HFFc6 (cell line): ENCODE measurements at places on chromosomes 12 and 14.

DNA sequence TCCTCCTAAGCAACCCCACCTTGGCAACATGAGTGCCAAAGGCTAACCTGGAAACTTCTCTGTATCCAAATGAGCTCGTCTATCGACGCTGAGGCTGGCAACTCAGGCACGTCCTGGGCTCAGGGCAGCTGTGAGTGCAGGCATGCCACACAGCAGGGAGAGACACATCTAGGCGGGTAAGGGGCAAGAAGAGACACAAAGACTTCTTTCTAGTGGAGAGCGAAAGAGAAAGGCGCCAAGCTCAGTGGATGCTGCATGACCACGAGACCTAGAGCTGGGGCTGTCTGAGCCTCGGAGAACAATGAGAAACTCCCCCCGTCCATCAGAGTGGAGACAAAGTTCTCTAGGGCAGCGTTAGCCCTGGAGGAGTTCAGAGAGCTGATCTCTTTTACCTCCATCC lies 170.4 kb downstream of the CALM1 start:
- no peaks in the 10 kb centered on the region for H3K4me1 ChIP-seq
- H3K36me3 ChIP-seq: peaks cover 4% of the 10 kb centered on the region; the same call in 1 of the 2 replicates
- no peak for DNase-seq
- H3K4me3 ChIP-seq: no peak overlapping the region
- no peaks in the 10 kb centered on the region; the same call in none of the 2 replicates for H3K27me3 ChIP-seq
- no peak overlapping the region for H3K27ac ChIP-seq

DNA sequence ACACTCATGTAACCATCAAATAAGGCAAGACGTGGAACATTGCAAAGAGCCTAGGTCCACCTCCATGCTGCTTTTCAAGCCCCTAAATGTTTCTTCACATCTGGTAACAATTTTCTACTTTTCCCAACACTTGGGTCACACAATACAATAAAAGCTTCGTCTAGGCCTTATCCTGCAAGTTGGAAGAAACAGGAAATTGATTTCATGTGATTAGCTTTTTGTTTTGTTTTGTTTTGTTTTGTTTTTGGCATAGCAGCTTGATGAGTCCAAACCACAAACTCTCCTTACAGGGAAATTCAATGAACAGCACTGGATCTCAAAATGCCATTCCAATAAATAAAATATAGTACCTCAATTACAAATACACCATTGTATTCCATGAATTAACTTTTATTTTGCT lies 19.3 kb downstream of the TAS2R50 start:
- H3K36me3 ChIP-seq: peaks cover 6% of the 10 kb centered on the region; the same call in 1 of the 2 replicates
- no peaks in the 10 kb centered on the region for H3K27me3 ChIP-seq
- H3K4me1 ChIP-seq: peaks cover 44% of the 10 kb centered on the region
- DNase-seq: peak; percentile 68
- peak overlapping the region; percentile 74 for H3K27ac ChIP-seq
- H3K4me3 ChIP-seq: peak overlapping the region; percentile 38; the same call in 1 of the 2 replicates

- H3K36me3 ChIP-seq: no peaks in the 10 kb centered on the region
- H3K4me1 ChIP-seq: no peaks in the 10 kb centered on the region
- no peak overlapping the region for H3K27ac ChIP-seq
- no peak overlapping the region for H3K4me3 ChIP-seq
- no peak for DNase-seq
- H3K27me3 ChIP-seq: no peaks in the 10 kb centered on the region
Measured at GRCh38 chr14:43898687-43899086, 608.4 kb downstream of the FSCB start.

DNA sequence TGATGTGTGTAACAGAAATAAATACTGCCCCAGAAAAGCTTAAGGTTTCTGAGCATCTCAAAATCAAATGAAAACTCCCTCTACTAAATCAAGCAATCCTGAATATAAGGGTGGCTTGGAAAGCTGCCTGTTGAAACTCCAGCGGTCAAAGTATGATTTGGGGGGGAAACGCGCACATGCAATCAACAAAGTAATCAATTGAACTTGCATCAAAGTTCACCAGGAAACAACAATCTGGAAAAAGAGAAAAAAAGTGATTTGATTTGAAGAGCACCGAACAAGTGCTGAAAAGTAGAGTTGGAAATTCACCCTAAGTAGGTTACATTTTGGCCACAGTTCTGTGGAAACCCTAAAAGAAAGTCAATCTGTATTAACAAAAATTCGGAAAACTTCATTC lies 700 bp downstream of the CNIH1 start:
- H3K27me3 ChIP-seq: peaks cover 2% of the 10 kb centered on the region; the same call in 1 of the 2 replicates
- peak overlapping the region; percentile 93 for H3K27ac ChIP-seq
- H3K4me1 ChIP-seq: peaks cover 68% of the 10 kb centered on the region
- H3K4me3 ChIP-seq: peak overlapping the region; percentile 99

DNA sequence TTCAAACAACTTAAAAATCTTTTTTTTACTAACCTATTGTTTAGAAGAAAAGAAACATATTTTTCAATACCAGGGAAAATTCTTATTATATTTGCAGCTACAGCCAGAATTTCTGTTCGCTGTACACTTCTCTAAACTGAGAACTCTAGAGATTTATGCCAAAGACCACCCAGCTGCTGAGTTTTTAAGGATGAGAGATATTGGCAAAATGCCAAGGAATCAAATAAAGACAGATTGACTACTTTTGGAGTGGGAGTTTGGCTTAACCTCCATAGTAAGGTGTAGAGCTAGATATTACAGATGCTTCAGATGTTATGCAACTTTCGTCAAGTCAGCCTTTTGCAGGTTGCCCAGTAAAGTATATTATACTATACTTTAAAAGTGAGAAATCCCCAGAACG lies 71.8 kb downstream of the TTLL5 start:
- no peak overlapping the region for H3K4me3 ChIP-seq
- no peaks in the 10 kb centered on the region for H3K4me1 ChIP-seq
- H3K27ac ChIP-seq: no peak overlapping the region
- peaks cover 5% of the 10 kb centered on the region for H3K36me3 ChIP-seq
- no peaks in the 10 kb centered on the region; the same call in 1 of the 2 replicates for H3K27me3 ChIP-seq
- no peak for DNase-seq

- no peaks in the 10 kb centered on the region; the same call in 1 of the 2 replicates for H3K27me3 ChIP-seq
- no peak for DNase-seq
- H3K27ac ChIP-seq: no peak overlapping the region
- H3K36me3 ChIP-seq: peaks cover 20% of the 10 kb centered on the region
- peaks cover 12% of the 10 kb centered on the region for H3K4me1 ChIP-seq
- no peak overlapping the region for H3K4me3 ChIP-seq
Measured at GRCh38 chr14:102074415-102074964, 12.4 kb downstream of the HSP90AA1 start.

- H3K27me3 ChIP-seq: peaks cover 2% of the 10 kb centered on the region
- H3K27ac ChIP-seq: no peak overlapping the region
- no peak overlapping the region for H3K4me3 ChIP-seq
- peaks cover 30% of the 10 kb centered on the region for H3K36me3 ChIP-seq
- DNase-seq: no peak
Measured at GRCh38 chr14:102729825-102730224, 47.4 kb upstream of the TRAF3 start.

GRCh38 chr12:56520506-56520905 lies 1.1 kb upstream of the RBMS2 start:
- DNase-seq: no peak
- H3K4me1 ChIP-seq: peaks cover 58% of the 10 kb centered on the region
- H3K27me3 ChIP-seq: no peaks in the 10 kb centered on the region
- H3K27ac ChIP-seq: peak overlapping the region; percentile 72

- no peaks in the 10 kb centered on the region; the same call in 1 of the 2 replicates for H3K4me1 ChIP-seq
- no peaks in the 10 kb centered on the region for H3K27me3 ChIP-seq
- H3K27ac ChIP-seq: no peak overlapping the region
- H3K4me3 ChIP-seq: no peak overlapping the region
- DNase-seq: no peak
Measured at GRCh38 chr14:39350866-39351265, 81.4 kb downstream of the FBXO33 start.

DNA sequence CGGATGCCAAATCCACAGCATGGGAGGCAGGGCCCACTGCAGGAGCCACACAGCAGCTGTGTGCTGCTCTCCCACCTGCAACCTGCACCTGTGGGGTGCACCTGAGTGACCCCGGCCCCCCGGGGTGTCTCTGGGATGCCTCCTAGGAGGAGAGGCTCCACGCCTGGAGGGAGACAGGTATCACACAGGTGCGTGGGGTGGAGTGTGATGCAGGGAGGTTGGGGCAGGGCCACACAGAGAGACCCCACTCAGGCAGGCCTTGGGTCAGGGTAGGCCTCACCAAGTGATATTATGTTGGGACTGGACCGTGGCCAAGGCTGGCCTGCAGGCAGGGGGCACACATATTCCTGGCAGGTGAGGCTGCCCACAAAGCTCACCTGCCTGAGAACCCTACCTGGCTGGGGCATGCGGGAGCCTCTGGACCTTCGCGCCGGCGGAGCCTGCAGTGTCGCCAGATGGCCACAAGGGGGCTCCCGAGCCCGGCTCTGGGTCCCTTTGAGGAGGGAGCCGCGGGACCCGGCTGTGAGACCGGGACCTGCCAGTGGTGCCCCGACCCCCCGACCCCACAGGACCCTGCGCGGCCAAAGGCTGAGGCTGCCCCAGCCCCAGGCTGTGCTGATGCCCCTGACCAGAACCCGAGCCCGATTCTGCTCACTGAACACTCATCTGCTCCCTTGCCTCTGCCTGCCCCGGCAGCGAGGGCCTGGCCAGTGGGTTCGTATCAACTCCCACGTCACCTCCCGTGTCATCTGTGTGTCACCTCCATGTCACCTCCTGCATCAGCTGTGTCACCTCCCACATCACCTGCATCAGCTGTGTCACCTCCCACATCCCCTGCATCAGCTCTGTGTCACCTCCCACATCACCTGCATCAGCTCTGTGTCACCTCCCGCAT lies 11.4 kb downstream of the TMEM121 start:
- H3K36me3 ChIP-seq: no peaks in the 10 kb centered on the region
- peaks cover 23% of the 10 kb centered on the region for H3K27me3 ChIP-seq
- H3K4me1 ChIP-seq: no peaks in the 10 kb centered on the region
- no peak overlapping the region for H3K27ac ChIP-seq
- H3K4me3 ChIP-seq: no peak overlapping the region

GRCh38 chr14:59254911-59255545 lies 66.6 kb downstream of the DAAM1 start:
- H3K4me3 ChIP-seq: no peak overlapping the region
- peak overlapping the region; percentile 82 for H3K27ac ChIP-seq
- no peaks in the 10 kb centered on the region for H3K36me3 ChIP-seq
- DNase-seq: no peak
- H3K4me1 ChIP-seq: peaks cover 42% of the 10 kb centered on the region

- H3K4me3 ChIP-seq: no peak overlapping the region
- no peak for DNase-seq
- H3K4me1 ChIP-seq: no peaks in the 10 kb centered on the region
- H3K27me3 ChIP-seq: no peaks in the 10 kb centered on the region
Measured at GRCh38 chr14:22052795-22053194, 379.2 kb upstream of the OR4E1 start.

- H3K27me3 ChIP-seq: no peaks in the 10 kb centered on the region
- DNase-seq: peak; percentile 67
- H3K27ac ChIP-seq: no peak overlapping the region; the same call in 1 of the 2 replicates
- H3K36me3 ChIP-seq: no peaks in the 10 kb centered on the region
- peaks cover 87% of the 10 kb centered on the region for H3K4me1 ChIP-seq
Measured at GRCh38 chr14:61475316-61475715, 153.9 kb downstream of the PRKCH start.

GRCh38 chr12:49730568-49731101 lies 10.7 kb upstream of the TMBIM6 start:
- H3K27me3 ChIP-seq: peaks cover 11% of the 10 kb centered on the region
- H3K36me3 ChIP-seq: no peaks in the 10 kb centered on the region
- H3K4me1 ChIP-seq: no peaks in the 10 kb centered on the region; the same call in 1 of the 2 replicates
- H3K4me3 ChIP-seq: no peak overlapping the region
- H3K27ac ChIP-seq: no peak overlapping the region

DNA sequence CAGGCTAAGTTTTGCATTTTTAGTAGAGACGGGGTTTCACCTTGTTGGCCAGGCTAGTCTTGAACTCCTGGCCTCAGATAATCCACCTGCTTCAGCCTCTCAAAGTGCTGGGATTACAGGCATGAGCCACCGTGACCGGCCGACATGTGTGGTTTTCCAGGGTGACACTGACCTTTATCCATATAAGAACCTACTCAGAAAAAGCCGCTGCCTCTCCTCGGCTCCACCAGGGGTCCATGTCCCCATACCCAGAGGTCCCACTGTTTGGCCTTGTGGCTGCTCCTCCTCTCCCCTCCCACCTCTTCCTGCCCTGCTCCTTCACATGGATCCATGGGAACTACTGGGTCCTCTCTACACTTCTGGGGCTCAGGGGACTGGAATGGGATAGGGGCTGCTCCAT lies 64.6 kb downstream of the PTPN21 start:
- no peaks in the 10 kb centered on the region for H3K27me3 ChIP-seq
- no peak for DNase-seq
- no peaks in the 10 kb centered on the region for H3K4me1 ChIP-seq
- peaks cover 13% of the 10 kb centered on the region; the same call in 1 of the 2 replicates for H3K36me3 ChIP-seq

DNA sequence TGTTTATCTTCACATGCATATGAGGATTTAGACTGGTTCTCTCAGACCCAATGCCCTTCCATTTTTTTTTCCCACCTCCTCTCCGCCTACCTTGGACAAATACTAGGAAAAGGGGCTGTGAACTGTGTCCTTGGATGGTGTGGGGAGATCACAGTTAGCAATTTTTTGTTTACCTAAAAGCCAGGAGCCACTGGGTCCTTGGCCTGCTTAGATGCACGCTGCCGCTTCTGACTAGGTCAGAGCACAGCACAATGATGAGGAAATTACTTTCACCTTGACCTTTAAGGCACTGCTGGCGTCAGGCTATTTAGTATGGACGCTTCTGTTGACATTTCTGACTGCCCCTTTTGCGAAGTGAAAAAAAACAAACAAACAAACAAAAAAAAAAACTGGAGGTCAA lies 1.9 kb downstream of the CCDC38 start:
- no peak overlapping the region for H3K27ac ChIP-seq
- H3K4me1 ChIP-seq: peaks cover 5% of the 10 kb centered on the region; the same call in 1 of the 2 replicates
- no peaks in the 10 kb centered on the region for H3K36me3 ChIP-seq
- no peak overlapping the region for H3K4me3 ChIP-seq

DNA sequence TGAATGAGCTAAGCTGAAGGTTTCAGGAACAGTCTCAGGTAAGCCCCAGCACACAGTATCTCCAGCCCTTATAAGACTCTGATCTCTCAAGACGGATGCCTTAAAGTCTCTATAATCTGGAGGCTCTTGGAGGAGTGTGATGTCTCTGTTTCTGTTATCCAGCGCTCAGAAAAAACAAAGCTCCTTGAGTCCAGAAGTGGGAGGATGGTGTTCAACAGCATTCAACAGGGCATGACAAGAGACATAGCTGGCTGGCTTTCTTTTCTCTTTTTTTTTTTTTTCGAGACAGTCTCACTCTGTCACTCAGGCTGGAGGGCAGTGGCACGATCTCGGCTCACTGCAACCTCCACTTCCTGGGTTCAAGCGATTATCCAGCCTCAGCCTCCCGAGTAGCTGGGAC lies 31.6 kb upstream of the TESC start:
- peaks cover 8% of the 10 kb centered on the region; the same call in 1 of the 2 replicates for H3K36me3 ChIP-seq
- H3K4me3 ChIP-seq: no peak overlapping the region
- H3K4me1 ChIP-seq: peaks cover 3% of the 10 kb centered on the region
- no peak overlapping the region for H3K27ac ChIP-seq
- peaks cover 6% of the 10 kb centered on the region for H3K27me3 ChIP-seq
- no peak for DNase-seq

- peak; percentile 22 for DNase-seq
- peak overlapping the region; percentile 30; the same call in 1 of the 2 replicates for H3K27ac ChIP-seq
- peaks cover 2% of the 10 kb centered on the region; the same call in 1 of the 2 replicates for H3K27me3 ChIP-seq
- H3K4me3 ChIP-seq: peak overlapping the region; percentile 70
- no peaks in the 10 kb centered on the region for H3K36me3 ChIP-seq
Measured at GRCh38 chr12:59115526-59115925, 195.2 kb upstream of the LRIG3 start.

GRCh38 chr12:3792623-3793288 lies 39.8 kb upstream of the CRACR2A start:
- no peak for DNase-seq
- no peak overlapping the region for H3K27ac ChIP-seq
- no peak overlapping the region for H3K4me3 ChIP-seq
- peaks cover 5% of the 10 kb centered on the region for H3K4me1 ChIP-seq
- peaks cover 6% of the 10 kb centered on the region for H3K27me3 ChIP-seq

- no peaks in the 10 kb centered on the region; the same call in 1 of the 2 replicates for H3K27me3 ChIP-seq
- no peak overlapping the region for H3K4me3 ChIP-seq
- no peak for DNase-seq
- peaks cover 18% of the 10 kb centered on the region for H3K4me1 ChIP-seq
Measured at GRCh38 chr12:2214411-2214810, 161.6 kb downstream of the CACNA1C start.
